Purkinje cell (primary cell): ENCODE measurements at places on chromosomes 1 and 21. TPM values are rescaled to one million over a fixed set of nuclear protein-coding genes. Genes with fewer than 3 reads are reported as not detected.

The PRCC gene
- 17.6 and 22.9 TPM in 2 replicates for polyA plus RNA-seq

The HSPA6 gene
- 0.62 and 0.66 TPM in 2 replicates for polyA plus RNA-seq

The SAMSN1 gene
- not detected in 2 replicates for polyA plus RNA-seq

The FRRS1 gene
- polyA plus RNA-seq, result not detected in 2 replicates

The AMY1A gene
- not detected in 2 replicates for polyA plus RNA-seq

The MEX3A gene
- not detected in 2 replicates for polyA plus RNA-seq

The GNAT2 gene
- not detected in 2 replicates for polyA plus RNA-seq

The IPO9 gene
- polyA plus RNA-seq, result 35.8 and 42.9 TPM in 2 replicates

The LCE3D gene
- polyA plus RNA-seq, result not detected in 2 replicates

The MAN1A2 gene
- polyA plus RNA-seq, result 32.1 and 33.8 TPM in 2 replicates

The OLIG1 gene
- polyA plus RNA-seq, result 6.2 and 6.3 TPM in 2 replicates

The ANGPTL3 gene
- polyA plus RNA-seq, result 1.1 TPM in 1 of 2 replicates, not detected in the other

The CHI3L2 gene
- polyA plus RNA-seq, result not detected in 2 replicates

The SPATA46 gene
- polyA plus RNA-seq, result not detected in 2 replicates

The APOBEC4 gene
- 0.32 TPM in 1 of 2 replicates, not detected in the other for polyA plus RNA-seq

The ERICH3 gene
- polyA plus RNA-seq, result 8.1 and 11.1 TPM in 2 replicates

The PADI2 gene
- polyA plus RNA-seq, result 1.3 and 1.5 TPM in 2 replicates

The TNFRSF4 gene
- polyA plus RNA-seq, result not detected in 2 replicates

The CCDC185 gene
- polyA plus RNA-seq, result not detected in 2 replicates

The IFFO2 gene
- 0.50 and 0.84 TPM in 2 replicates for polyA plus RNA-seq

The ARHGEF11 gene
- 1.6 and 3.9 TPM in 2 replicates for polyA plus RNA-seq

The MT1HL1 gene
- polyA plus RNA-seq, result not detected in 2 replicates

The PLA2G2C gene
- not detected in 2 replicates for polyA plus RNA-seq

The PLEKHN1 gene
- not detected in 2 replicates for polyA plus RNA-seq

The CELA3A gene
- polyA plus RNA-seq, result not detected in 2 replicates

The CASZ1 gene
- polyA plus RNA-seq, result 0.69 TPM in 1 of 2 replicates, not detected in the other

The GNG4 gene
- polyA plus RNA-seq, result 42.4 and 56.8 TPM in 2 replicates

The S100A8 gene
- polyA plus RNA-seq, result not detected in 2 replicates

The ADAM30 gene
- polyA plus RNA-seq, result not detected in 2 replicates

The SH2D1B gene
- polyA plus RNA-seq, result 2.2 TPM in 1 of 2 replicates, not detected in the other

The FCRL6 gene
- polyA plus RNA-seq, result not detected in 2 replicates

The FAM72A gene
- 1.7 and 3.9 TPM in 2 replicates for polyA plus RNA-seq

The COQ8A gene
- polyA plus RNA-seq, result 9.1 and 14.4 TPM in 2 replicates

The TEX38 gene
- polyA plus RNA-seq, result not detected in 2 replicates

The PDZK1 gene
- 5.2 and 14.3 TPM in 2 replicates for polyA plus RNA-seq

The UTS2 gene
- not detected in 2 replicates for polyA plus RNA-seq

The TMOD4 gene
- polyA plus RNA-seq, result not detected in 2 replicates

The DEPDC1 gene
- not detected in 2 replicates for polyA plus RNA-seq

The DLGAP3 gene
- polyA plus RNA-seq, result 0.28 TPM in 1 of 2 replicates, not detected in the other

The KCNJ15 gene
- not detected in 2 replicates for polyA plus RNA-seq

The LCA5L gene
- polyA plus RNA-seq, result 1.5 and 3.0 TPM in 2 replicates

The TFF2 gene
- polyA plus RNA-seq, result not detected in 2 replicates

The HSF2BP gene
- not detected in 2 replicates for polyA plus RNA-seq

The MPZ gene
- not detected in 2 replicates for polyA plus RNA-seq

The ZNF124 gene
- 0.89 and 2.7 TPM in 2 replicates for polyA plus RNA-seq

The LAPTM5 gene
- 0.28 TPM in 1 of 2 replicates, not detected in the other for polyA plus RNA-seq

The CRNN gene
- not detected in 2 replicates for polyA plus RNA-seq

The NUDT4B gene
- polyA plus RNA-seq, result not detected in 2 replicates

The XCL1 gene
- 2.6 TPM in 1 of 2 replicates, not detected in the other for polyA plus RNA-seq

The TP73 gene
- not detected in 2 replicates for polyA plus RNA-seq

The C8B gene
- polyA plus RNA-seq, result not detected in 2 replicates

The CNKSR1 gene
- 0.81 TPM in 1 of 2 replicates, not detected in the other for polyA plus RNA-seq

The TNFRSF1B gene
- not detected in 2 replicates for polyA plus RNA-seq
